ENCODE measurements at places on chromosomes 6 and 20.

DNA sequence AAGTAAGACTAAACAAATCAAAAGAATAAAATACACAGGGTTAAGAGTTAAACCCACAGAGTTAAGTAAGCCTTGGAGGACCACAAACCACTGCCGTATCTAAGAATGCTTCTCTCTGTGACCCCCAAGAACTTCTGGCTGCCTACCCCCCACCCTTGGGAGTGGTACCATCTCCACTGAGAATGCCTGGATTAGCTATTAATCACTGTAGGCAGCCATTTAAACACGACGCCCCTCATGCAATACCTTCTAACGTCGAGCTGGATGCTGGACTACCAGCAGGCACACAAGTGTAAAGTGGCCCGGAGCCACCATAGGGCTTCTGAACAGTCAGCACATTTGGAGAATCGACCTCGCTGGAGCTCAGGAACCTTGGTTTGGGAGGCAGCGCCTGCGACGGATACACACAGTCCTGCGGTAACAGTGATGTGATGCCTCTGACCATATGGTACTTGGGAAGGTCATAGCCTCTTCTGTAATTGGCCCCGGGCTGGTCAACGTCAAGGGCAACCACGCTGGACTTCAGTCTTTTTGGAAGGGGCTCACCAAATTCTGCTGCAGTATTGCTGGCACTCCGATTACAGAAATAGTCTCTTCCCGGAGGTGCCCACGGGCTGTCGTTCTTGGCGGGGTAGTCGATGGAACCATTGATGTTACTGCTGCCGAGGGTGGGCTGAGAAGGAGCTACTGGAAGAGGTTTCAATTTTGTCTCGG lies 18.0 kb downstream of the ZNF217 start:
- no peak for DNase-seq

- no peak for DNase-seq
Measured at GRCh38 chr6:52539607-52540006, 37.3 kb downstream of the TRAM2 start.

DNA sequence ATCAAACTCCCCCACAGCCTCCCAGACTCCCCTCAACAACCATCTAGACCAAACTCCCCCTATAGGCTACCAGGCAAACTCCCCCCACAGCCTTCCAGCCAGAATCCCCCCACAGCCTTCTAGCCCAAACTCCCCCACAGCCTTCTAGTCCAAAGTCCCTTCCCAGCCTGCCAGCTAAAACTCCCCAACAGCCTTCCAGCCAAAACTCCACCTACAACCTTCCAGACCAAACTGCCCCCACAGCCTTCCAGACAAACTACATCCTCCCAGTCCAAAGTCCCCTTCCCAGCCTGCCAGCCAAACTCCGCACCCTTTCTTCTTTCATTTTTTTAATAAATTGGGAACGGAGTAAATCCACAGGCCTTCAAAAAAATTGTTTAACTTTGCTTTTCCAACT lies 37.4 kb upstream of the SYNDIG1 start:
- DNase-seq: no peak

DNA sequence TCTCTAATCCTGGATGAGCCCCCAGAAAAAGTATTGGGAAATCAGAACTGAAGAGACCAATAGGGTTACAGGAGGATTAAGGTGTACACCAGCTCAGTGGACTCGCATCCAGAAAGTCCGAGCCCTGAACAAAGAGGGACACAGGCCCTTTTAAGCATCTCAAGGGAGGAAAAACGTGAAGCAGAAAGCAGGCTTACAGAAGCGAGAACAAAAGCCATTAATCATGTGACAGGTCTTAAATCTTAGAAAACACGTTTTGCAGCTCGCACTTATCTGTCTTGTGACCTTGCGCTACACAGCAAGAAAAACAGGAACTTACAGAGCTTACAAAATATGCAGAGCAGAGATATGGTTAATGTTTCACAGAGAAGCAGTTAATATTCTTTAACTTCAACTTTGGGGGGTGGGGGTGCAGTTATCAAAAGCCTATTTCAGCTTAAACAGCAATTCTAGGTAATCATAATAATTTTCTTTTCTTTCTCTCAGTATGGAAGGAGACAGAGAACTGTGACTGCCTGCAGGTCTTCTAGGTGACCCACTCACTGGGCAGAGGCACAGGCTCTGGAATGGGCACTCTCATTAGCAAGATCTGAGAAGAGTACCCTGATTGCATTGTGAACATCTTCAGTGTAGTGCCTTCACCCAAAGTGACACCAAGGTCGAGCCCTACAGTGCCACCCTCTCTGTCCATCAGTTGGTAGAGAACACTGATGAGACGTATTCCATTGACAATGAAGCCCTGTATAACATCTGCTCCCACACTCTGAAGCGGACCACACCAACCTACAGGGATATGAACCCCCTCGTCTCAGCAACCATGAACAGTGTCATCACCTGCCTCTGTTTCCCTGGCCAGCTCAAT lies 65.0 kb upstream of the MOCS1 start:
- DNase-seq: no peak

GRCh38 chr6:114282292-114282691 lies 60.5 kb downstream of the HS3ST5 start:
- no peak for DNase-seq

GRCh38 chr6:73515204-73515655 lies 5.6 kb downstream of the EEF1A1 start:
- DNase-seq: no peak

DNA sequence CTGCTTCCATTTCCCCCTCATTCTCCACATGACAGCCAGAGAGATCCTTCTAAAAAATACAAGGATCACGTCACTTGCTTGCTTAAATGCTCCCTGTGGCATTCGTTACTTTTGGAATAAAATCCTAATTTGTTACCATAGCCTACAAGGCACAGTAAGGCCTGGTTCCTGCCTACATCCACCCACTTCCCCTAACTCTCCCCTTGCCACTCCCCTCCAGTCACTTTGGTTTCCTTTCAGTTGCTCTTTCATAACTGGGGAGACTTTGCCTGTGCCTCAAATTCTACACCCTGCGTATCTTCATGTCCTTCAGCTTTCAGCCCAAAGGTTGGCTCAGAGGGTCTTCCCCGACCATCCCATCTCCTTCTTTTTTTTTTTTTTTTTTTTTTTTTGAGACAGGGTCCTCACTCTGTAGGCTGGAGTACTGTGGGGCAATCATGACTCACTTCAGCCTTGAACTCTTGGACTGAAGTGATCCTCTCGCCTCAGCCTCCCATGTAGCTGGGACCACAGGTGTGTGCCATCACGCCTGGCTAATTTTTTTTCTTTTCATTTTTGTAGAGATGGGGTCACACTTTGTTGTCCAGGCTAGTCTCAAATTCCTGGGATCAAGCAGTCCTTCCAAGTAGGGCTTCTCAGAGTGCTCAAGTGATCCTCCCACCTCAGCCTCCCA lies 12.5 kb downstream of the ID1 start:
- DNase-seq: no peak

GRCh38 chr6:63268574-63268973 lies 51.2 kb downstream of the LGSN start:
- no peak for DNase-seq

DNA sequence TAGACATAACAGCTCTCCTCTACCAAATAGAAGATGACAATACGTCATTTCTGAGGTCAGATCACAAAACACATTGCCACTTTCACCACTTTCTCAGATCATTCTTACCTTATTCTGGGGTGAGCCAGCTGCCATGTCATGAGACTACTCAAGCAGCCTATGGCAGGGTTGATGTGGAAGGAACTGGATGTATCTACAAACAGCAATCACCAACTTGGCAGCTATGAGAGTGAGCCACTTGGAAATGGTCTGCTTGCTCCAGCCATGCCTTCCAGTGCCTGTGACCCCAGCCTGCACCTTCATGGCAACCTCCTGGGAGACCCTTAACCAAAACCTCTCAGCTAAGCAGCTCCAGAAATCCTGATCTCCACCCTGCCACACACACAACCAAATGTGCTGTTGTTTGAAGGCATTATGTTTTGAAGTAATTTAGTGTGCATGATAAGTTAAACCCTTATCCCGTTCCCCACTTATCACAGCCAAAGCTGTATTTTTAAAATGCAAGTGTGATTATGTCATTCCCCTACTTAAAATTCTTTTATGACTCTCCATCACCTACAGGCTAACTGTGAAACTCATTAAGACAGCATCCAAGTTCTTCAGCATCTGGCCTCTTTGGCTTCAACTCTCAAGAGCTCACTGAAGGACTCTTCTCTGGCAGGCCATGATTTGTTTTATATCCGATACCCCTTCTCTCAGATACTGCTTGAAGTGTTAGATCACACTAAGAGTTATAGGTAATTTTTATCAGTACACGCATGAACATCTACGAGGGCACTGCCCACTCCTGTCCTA lies 150.6 kb downstream of the LY86 start:
- no peak for DNase-seq

GRCh38 chr6:158211273-158212055 lies 43.3 kb downstream of the GTF2H5 start:
- DNase-seq: no peak

GRCh38 chr20:17501701-17502100 lies 29.5 kb downstream of the BFSP1 start:
- DNase-seq: no peak

GRCh38 chr20:32010101-32010500 lies at the start of gene CCM2L:
Gene CCM2L, plus strand, starts transcription at chr20:32010438. Its CDS starts 17 bp downstream, at chr20:32010455.
- no peak for DNase-seq

- no peak for DNase-seq
Measured at GRCh38 chr20:33915726-33916331, 77.9 kb upstream of the RALY start.

DNA sequence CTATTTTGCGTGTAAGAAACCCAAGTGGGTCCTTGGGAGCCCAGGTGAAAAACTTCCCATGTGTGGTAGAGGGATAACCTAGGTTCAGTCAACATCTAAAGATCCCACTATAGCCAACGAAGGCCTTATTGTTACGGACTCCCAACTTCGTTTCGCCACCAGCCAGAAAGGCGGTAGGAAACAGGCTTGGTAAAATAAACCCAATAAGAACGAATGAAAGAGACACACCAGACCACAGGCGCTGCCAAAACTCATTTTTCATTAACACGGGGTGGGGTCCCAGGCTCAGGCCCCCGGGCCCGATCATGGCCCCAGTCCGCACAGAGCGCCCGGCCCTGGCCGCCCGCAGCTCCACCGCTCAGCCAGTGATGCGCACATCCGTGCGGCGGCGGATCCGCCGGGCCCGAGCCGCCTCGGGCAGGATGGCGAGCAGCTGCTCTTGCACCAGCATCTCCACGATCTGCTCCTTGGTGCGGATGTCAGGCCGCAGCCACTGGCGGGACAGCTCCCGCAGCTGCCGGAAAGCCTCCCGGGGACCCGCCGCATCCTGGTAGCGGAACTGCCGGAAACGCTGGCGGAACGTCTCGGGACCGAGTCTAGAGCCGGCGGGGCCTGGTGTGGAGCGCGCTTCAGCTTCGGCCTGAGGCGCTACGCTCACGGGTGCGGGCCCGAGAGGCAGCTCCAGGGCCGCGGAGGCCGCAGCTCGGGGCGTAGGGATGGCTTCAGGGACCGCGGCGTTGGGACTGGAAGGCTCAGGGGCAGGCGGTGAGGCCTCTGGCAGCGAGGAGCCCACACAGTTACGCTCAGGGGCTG lies 709 bp downstream of the SCAND1 start:
- DNase-seq: peak; percentile 78

DNA sequence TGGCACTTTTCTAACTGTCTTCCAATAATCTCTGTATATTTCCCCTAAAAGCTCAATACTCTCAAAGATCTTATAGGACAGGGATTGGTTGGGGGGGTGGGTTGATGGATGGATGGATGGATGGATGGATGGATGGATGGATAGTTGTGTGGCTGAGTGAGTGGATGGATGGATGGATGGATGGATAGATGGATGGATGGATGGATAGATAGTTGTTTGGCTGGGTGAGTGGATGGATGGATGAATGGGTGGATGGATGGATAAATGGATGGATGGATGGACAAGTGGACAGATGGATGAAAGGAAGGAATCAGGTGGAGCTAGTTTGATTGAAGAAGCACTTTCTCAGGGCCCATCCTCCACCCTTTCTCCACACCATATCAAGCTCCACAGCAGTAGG lies 388.8 kb downstream of the CDC5L start:
- no peak for DNase-seq

- DNase-seq: no peak
Measured at GRCh38 chr6:50840112-50840810, 21.6 kb downstream of the TFAP2B start.

- DNase-seq: no peak
Measured at GRCh38 chr6:123841067-123841896, 37.6 kb downstream of the NKAIN2 start.

DNA sequence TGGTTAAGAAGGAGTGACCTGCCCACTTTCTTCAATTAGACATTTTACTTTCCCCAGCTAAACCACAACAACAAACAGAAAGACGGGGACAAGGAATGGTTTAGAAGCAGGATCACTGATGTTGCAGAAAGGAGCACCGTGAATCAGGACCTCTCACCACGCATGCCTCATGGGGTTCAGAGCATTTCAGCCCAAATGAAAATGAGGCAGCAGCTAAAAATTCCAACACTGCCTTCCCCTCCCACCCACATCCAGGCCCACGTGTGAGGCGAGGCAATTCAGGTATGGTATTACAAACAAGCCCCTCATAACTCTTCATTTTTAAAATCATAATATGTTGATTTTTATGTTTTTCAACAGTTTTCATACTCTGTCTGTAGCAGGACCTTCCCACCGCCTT lies 194.1 kb upstream of the ARID1B start:
- DNase-seq: no peak

DNA sequence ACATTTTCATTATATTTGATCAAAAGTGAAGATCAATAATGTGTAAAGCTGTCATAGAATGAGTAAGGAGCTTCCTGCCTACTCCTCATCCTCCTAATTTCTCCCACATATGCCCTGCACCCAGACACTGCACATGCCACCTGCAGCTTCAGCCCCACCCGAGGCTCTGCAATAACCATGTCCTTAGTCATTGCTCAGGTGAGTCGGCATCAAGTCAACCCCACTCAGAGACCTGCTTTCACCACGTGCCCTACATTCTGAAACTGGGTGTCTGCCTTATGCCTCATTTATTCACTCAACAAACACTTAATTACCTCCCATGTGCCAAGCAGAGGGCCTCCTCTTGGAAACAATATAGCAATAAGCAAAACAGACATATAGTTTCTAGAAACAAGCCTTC lies 15.4 kb upstream of the TNFAIP3 start:
- no peak for DNase-seq

- DNase-seq: no peak
Measured at GRCh38 chr20:23869520-23869919, 10.0 kb downstream of the CST5 start.

DNA sequence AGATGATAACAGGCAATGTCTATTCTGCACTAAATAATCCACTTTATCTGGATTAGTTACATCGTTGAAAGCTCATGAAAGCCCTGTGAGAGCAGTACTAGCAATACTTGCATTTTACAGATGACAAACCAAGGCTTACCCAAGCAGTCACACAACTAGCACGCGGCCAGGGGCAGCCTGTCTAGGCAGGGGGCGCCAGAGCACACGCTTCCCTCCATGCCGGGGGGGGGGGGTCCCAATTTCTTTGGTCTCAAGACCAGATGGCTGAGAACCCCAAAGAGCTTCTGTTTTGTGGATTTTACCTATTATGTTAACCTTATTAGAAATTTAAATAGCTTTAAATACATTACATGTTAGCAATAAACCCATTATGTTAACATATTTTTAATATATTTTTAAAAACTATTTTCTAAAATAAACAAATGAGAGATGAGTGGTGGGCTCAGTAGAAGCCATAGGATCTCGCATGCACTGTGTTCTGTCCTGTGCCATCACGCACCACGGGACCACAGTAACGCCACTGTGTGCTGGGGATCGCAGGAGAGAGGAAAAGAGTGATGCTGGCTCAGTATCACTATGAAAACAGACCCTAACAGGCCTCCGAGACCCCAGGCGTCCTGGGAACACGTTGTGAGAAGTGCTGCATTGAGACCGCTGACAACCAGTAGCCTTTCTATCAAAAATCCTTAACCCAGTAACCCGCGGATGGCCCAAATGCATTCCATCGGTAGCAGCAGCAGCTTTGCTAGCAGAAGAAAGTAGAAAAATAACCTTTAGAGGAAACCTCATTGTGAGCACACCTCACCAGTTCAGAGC lies 5.3 kb upstream of the PRR18 start:
- peak; percentile 8 for DNase-seq

Data from CD4-positive, alpha-beta memory T cell (primary cell).